ENCODE measurements at places on chromosomes 12 and 14. TPM values are rescaled to one million over a fixed set of nuclear protein-coding genes. Genes with fewer than 3 reads are reported as not detected.

Gene CHURC1
- polyA plus RNA-seq: 30.6 TPM

Gene STX2
- 26.0 TPM for polyA plus RNA-seq

Gene CLEC4A
- 0.26 TPM for polyA plus RNA-seq

Gene IL22
- polyA plus RNA-seq: not detected

Gene CFAP54
- 0.38 TPM for polyA plus RNA-seq

Gene GALNT16
- 1.7 TPM for polyA plus RNA-seq

Gene ABCC9
- 9.4 TPM for polyA plus RNA-seq

- DNase-seq: no peak
These were observed 26.7 kb downstream of the ELK3 start for GRCh38 chr12:96220902-96221301.

- DNase-seq: no peak
These were observed 3.9 kb downstream of the GPHN start for GRCh38 chr14:66511849-66512248.

DNA sequence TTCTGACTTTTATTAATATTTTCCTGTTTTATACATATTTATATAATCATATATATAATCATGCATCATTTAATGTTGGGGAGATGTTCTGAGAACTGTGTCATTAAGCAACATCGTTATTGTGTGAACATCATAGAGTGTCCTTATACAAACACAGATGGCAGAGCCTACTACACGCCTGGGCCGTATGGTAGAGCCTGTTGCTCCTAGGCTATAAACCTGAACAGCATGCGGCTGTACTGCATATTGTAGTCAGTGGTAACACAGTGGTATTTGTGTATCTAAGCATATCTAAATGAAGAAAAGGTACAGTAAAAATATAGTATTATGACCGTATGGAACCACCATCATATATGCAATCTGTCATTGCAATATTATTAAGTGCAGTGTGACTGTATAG is 44.7 kb upstream of the BCL7A start:
- no peak for DNase-seq

DNA sequence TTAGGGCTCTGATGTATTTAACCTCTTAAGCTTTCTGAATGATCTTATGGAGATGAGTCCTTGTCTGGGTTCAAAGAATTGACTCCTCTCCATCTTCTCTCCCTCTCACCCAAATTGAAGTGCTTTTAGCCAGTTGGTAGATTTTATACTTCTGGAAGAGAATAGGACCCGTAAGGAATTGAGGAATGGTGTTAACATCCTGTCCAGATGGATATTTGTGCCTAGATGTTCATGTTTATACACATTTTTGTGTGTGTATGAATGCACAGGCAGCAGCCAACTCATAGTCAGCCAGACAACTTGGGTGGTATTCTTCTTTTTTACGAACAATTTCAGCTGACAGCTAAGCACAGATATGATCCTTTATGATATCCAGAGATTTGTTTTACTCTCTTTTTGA is 449.6 kb upstream of the RGS6 start:
- DNase-seq: no peak

DNA sequence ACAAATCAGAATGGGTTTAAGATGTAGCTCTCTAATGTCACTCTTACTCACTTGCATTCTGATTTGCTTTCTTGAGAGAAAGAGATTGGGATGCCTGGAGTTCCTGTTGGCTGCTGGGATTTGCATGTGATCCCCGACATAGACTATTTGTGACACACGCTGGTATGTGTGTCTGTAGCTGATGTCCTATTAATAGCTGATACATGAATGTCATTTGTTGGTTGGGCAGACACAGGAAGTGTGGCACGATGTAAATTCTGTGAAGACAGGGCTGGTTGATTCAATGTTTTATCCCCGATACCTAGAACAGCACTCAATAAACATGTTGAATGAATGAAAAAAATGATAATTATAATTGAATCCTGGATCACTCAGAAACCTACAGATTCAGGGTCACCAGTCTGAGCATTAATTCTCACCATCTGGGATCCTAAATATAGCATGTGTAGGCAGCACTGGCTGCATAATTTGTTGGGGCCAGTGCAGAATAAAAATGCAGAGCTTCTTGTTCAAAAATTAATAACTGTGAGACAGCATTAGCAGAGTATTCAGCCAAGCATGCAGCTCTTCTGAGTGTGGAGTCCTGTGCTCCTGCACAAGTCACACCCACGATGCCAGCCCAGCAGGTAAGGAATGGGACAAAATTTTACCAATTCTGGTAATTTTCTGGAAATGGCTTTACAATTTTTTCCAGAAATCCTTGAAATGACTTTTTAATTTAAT is 35.5 kb upstream of the SOCS2 start:
- DNase-seq: no peak

DNA sequence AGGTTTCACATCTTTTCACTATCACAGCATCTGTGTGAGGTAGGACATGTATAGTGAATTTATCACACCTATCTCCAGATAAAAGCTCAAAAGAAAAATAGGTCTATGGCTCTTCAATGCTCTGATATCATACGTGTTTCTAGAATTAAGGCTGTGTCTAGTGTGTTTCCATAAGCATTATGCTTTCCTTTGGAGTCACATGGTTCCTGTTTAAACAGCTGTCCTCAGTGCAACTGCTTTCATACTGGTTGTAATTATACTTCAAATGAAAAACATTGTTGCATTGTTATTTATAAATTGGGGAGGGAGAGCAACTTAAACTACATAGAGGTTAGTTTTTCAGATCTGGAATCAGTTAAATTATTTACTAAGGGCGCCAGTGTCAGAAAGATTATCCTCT is 151.6 kb downstream of the SYT1 start:
- DNase-seq: no peak

GRCh38 chr12:12877153-12877768 is 14.1 kb upstream of the GPRC5A start:
- DNase-seq: no peak

DNA sequence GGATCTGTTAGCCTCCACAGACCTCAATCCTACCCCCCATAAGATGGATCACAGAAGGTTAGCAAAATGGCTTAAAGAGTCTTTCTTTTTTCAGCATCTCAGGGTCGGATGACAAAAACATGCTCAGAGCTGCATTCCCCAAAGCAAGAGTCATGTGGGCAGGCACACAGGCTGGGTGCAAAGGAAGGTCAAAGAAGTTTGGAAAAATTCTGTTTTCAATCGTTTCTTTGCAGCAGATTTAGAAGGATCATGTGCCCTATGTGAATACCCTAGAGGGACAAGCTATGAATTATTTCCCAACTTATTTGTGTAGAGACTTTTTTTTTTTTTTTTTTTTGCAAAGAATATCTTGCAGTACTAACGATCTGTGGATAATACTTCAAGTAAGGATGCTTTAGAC is 845.4 kb downstream of the VRK1 start:
- no peak for DNase-seq

GRCh38 chr12:118430516-118430915 is 54.2 kb downstream of the SUDS3 start:
- no peak for DNase-seq

- no peak for DNase-seq
These were observed 30.6 kb downstream of the LRCOL1 start for GRCh38 chr12:132579744-132580143.

GRCh38 chr12:101920906-101921305 is 43.5 kb downstream of the DRAM1 start:
- no peak for DNase-seq

GRCh38 chr12:103778781-103779180 is 62.3 kb downstream of the NT5DC3 start:
- no peak for DNase-seq

DNA sequence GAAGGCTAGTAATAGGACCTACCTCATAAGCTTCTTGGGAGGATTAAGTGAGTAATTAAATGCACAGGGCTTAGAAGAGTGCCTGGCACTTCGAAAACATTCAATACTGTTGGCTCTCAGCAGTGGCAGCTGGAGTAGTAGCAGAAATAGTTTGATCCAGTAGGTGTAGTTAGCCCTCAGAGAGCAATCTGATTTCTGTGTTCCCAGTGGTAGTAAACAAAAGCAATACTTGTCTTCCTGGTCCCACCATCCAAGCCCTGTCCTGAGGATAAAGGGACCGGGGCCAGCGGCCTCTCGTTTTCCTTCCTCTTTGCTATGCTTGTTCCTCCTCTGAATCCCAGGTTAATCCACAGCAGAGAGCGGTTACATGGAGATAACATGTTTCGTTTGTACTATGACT is 131.6 kb downstream of the SAMD4A start:
- DNase-seq: no peak

GRCh38 chr14:103805708-103806107 is 41.7 kb downstream of the PPP1R13B start:
- no peak for DNase-seq

DNA sequence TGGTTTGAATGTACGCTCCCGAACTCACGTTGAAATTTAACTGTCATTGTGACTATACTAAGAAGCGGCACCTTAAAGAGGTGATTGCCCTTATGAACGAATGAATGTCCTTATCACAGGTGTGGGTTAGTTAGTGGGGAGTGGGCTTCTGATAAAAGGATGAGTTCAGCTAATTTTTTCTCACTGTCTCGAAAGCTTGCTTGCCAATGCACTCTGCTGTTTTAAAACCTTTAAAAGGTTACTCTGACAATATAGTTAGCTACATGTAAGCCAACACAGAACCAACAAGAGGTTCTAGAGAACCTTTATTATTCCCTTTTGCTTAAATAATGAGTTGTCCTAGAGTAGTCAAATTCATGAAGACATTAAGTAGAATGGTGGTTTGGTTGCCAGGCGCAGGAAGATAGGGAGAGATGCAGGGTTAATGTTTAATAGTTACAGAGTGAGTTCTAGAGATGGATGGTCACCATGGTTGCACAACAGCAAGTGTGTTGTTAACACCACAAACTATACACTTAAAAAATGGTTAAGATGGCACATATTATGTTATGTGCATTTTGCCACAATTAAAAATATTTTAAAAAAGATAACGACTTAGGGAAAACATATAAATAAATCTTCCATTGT is 26.3 kb downstream of the RTN1 start:
- no peak for DNase-seq

DNA sequence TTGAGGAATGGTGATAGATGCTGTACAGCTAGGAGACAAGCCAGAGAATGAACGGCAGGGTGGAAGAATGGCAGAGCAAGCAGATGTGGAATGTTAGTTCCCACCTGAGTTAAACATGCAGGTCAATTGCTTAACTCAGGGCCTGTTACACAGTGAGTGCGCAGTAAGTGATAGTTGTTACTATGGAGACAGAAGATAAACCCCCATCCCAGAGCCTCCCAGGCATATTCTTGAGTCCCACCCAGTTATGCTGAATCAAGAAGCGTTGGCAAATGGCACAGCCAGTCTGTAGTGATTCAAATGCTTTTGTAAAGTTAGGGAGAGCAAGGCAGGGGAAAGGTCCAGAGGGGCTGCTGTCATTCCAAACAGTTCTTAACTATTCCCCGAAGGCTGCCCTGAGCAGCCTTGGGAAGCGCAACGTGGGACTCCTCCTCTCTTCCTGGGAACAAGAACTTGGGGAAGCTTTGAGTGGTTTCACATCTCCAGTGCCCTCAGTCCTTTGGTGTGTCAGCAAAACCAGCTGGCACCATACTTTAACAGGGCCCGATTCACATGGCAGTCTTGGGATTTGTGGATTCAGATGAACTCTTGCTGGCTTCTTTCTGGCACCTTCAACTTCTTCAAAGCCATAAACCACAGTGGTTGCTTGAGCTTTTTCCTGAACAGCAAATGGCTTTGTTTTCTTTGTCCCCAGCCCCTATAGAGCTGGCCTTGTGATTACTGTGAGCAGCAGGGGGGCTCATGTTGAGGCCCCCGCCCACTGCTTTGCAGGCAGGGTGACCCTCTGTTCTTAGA is 66.4 kb downstream of the PPM1A start:
- DNase-seq: no peak

- no peak for DNase-seq
These were observed 388.5 kb downstream of the AACS start for GRCh38 chr12:125453751-125454150.

DNA sequence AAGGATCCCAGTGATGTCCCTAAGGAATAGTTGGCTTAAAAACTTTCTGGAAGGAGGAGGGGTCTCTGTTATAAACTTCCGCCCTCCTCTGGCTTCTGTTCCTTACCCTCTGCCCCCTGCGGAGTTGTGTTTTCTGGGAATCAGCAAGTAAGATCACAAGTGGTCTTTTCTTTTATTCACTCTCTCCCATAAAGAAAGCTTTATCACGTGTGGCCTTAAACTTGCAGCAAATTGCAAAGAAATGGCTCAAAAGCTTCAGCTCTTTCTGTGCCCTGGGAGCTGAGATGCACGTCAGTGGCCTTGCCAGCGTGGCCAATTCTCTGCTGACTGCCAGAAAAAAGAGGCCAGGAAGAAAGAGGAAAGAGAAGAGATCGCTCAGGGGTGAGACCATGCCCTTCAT is at the start of gene SLCO1C1:
Gene SLCO1C1, plus strand, starts transcription at position 101 of the 400 bp plus-strand sequence. CDS start 4,245 bp downstream, outside the sequence.
- DNase-seq: no peak

All from BJ (cell line).